ENCODE measurements at places on chromosomes 16 and 17.

DNA sequence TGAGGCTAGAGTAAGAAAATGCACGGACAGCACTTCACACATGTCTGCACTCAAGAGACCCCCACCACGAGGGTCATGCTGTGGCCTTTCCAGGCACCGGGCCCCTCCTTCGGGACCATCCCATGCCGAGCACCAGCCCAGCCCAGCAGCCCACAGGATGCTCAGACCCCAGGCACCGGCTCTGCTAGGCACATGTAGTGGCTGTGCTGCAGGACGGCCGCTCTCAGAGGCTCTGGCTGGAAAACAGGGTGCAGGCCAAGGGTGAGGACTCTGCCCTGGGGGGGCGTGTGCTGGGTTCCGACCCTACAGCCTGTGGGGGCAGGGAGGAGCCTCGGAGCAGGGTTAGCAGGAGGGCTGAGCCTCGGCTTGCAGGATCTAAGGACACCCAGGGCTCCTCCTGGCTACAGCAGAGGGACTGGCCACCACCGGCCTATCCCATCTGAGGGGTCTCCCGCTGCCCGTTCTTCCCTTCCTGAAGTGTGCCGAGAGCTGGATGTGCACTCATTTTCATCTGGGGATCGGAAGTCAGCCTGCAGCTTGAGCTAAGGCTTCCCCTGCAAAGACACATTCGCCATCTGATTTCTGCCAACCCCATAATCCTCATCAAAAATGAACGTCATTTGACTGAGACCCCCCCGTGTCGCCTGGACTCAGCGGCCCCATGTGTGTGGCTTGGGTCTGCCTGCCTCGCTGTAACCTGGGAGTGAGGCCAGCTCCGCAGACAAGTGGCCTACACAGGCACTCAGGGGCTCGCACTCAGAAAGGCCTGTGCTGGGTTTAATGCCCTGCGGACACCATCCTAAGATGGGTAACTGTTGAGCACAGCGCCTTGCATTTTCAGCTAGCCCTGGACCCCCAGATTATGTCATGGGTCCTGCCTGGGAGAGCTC lies 293.1 kb upstream of the FOXF1 start:
- no peak for DNase-seq

GRCh38 chr16:28572696-28573510 lies 19.2 kb downstream of the SGF29 start:
- no peak for DNase-seq

- no peak for DNase-seq
Measured at GRCh38 chr17:48514477-48514876, 16.3 kb downstream of the HOXB1 start.

GRCh38 chr17:44972953-44973352 lies 4.8 kb upstream of the C1QL1 start:
- DNase-seq = no peak

- DNase-seq = no peak
Measured at GRCh38 chr17:42253578-42253977, 22.6 kb downstream of the STAT5B start.

Data from activated CD4-positive, alpha-beta T cell treated with anti-CD3 and anti-CD28 coated beads for 4 hours (primary cell).